ENCODE measurements at places on chromosomes 5 and 9.

DNA sequence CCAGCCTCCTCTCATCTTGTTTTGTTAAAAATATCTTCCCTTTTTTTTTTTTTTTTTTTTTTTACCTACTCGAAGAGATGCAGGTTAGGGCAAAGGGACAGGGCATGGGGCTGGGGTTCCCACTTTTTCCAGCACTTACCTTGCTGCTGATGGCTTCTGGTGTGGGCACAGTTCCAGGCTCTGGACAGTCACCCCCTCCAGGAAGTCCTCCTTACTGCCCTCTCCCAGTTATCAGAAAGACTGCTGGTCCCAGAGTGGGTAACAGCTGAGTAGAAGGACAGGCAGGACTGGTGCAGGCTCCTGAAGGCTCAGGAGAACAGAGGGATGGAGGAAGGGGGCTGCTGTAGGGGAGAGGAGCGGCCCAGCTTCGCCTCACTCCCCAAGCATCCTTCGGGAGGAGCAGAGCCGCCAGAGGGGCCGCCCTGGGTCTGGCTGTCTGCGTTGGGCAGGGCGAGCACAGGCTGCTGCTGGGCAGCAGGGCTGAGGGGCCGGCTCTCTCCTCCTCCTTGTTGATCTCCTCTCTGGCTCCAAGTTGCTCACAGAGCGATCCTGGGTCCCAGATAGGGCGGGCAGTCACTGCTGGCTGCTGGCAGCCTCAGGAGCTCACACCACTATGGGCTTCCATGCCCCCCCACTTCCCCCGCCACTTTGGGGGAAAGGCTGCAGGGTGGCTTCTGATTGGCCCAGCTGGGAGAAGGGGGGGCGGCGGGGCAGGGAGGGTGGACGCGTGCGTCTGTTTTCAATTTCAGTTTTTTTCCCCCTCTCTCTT, at the start of gene PDGFRB:
Gene PDGFRB, minus strand, starts transcription at position 588 of the 769 bp plus-strand sequence. CDS start 18,798 bp downstream, outside the sequence.
- DNase-seq = no peak

DNA sequence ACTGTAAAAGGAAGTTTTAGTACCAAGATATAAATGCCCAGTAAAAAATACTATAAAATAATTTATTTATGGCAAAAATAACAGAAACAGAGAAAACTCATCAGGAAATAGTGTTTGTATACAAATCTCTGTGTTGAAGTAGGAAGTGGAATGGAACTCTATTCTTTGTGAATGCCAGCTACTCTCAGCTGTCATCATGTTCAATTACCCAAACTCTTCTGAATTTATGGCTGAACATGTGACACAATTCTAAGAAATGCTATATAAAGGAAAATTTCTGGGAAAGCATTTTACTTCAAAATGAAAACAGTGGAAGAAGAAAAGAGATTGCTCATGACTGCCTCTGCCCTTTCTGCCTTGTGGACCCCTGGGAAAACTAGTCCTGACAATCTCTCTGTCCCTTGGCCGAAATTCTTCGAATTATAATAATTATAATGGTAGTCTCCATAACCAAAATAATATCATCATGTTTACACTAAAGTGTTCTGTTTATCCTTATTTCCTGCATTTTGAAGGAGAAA, 522.3 kb upstream of the ST8SIA4 start:
- no peak for DNase-seq

DNA sequence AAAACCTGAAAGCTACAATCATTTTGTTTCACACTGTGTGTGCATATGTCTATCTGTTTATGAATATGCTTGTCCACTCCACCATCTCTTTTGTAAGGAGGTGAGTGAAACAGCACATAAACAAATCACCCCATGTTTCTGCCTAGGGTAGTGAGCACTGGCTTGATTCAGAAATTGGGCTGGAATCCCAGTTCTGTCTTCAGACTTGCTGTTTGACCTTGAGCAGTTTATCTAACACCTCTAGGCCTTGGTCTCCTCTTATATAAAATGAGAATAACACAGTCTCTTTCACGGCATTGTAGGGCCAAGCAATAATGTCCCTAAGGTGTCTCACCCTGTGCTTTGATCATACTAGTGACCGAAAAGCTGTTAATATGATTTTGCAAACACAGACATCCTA, 61.2 kb downstream of the ZNF366 start:
- no peak for DNase-seq

DNA sequence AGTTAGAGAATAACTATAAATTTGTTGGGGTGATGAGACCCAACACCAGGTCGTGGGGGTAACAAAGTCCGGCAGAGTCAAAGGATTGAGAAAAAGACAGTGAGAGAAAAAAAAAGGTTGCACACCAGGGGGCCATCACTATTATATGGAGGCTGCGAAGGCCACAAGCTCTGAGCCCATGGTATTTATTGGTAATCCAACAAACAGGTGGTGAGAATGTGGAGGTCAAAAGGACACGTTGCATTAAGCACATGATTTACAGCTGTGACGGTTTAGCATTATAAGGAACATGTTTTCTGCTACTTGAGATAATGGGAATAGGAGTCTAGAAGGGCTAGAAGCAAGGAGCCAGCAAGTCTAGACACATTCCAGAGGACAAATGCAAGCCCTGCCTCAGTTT, 2202.2 kb upstream of the C9orf72 start:
- DNase-seq = no peak

DNA sequence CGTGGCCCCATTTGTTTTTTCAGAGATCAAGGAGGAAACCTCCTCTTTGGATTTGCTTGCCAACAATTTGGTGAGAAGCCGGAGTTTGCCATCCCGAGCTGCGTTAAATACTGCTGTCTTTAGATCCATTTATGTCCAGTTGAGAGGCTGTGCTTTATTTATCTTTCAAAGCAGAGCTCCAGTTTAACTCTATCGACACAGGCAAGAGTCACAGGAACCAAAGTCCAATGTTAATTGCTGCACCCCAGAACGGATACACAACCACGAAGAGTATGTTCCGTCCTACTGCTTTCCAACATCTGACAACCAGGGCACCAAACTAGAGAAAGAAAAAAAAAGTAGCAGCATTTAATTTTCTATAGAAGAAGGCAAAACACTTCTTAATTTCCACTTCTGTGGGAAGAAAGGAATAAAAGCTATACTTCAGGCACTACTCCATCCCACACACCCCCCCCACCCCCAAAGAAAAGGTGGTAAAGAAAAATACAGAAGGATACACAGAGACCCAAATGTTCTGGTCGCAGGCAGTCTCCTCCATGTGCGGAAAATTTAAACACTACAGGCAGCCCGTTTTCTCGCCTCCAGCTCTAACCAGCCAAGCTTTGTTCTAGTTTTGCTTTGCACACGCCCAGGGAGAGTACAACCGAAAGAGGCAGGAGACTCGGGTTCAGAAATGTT, 1.1 kb downstream of the FEM1C start:
- no peak for DNase-seq

DNA sequence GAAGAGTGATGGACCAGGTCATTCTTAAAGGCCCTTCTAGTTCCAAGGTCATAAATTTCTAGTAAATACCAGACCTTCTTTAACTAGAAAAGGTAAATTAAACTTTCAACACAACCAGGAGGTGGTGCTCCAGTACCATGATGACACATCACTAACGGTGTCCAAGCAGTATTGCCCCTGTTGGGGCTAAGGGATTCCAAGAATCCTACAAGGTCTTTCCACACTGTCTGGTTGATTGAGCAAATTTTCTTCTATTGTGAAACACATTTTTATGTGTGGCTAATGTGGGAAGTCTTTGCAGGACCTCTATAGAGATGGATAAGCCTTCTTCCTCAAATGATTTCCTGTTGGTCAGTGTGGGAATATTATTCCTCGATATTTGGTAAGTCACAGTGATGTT, 459.6 kb upstream of the PAPPA start:
- no peak for DNase-seq

GRCh38 chr5:64176301-64176700, 10.7 kb downstream of the RNF180 start:
- DNase-seq = no peak

GRCh38 chr5:96297867-96298266, 135.2 kb downstream of the PCSK1 start:
- no peak for DNase-seq

DNA sequence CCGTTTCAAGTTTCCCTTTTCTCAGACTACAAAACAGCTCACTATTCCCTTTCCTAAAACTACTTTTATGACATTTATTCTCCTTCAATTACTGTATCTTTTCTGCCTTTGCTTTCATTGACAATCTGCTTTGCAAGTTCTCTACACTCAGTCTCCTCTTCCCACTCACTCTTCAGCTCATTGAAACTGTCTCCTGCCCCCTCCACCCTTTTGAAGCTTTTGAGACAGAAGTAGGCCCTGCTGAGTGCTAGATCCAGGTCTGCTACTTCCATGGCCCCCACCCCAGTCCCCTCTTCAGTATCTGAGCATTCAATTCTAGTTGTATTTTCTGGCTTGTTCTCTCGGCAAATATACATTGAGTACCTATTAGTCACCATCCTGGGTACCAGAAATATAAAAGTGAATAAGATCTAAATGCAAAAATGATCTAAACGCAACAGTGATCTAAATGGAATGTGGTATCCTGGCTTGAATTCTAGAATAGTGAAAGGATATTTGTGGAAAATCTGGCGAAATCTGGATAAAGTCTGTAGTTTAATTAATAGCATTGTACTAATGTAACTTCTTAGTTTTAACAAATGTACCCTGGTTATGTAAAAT, 58.4 kb downstream of the OR2K2 start:
- no peak for DNase-seq

DNA sequence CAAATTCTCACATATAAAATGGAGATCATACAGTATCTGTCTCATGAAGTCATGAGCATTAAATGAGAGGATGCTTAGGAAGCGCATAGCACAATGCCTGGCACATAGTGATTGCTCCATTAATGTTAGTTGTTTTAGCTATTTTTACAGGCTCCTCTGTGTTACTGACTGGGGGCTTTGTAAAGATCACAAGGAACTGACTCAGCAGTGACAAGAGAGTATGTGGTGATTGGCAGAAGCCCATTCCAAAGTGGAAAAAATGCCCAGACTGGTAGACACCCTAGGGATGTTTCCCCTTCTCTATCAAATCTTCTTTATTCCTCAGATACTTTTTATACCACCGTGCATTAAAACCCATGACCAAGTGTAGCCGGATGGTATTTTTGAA, 33.5 kb downstream of the ABLIM3 start:
- DNase-seq = no peak

GRCh38 chr5:66174338-66174737, 30.2 kb downstream of the SREK1 start:
- DNase-seq = no peak

- DNase-seq = no peak
Observed at GRCh38 chr5:102959055-102959454, 160.9 kb downstream of the GIN1 start.

DNA sequence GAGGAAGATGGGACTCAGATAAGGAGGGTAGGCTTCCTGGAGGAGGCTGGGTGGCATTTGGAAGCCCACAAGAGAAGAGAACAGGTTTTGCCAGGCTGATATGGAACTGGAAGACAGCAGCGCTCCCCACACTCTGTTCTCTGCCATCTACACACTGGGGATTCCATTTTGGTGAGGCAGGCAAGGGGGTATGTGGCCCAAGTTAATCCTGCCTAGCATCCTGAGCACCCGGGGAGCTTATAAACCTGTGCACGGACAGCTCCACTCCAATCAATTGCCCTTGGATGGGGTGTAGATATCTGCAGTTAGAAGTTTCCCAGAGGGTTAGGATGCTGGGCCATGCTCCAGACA, 158.8 kb downstream of the MACROH2A1 start:
- DNase-seq = no peak

- DNase-seq = no peak
Observed at GRCh38 chr5:13339093-13339492, 605.4 kb downstream of the DNAH5 start.

DNA sequence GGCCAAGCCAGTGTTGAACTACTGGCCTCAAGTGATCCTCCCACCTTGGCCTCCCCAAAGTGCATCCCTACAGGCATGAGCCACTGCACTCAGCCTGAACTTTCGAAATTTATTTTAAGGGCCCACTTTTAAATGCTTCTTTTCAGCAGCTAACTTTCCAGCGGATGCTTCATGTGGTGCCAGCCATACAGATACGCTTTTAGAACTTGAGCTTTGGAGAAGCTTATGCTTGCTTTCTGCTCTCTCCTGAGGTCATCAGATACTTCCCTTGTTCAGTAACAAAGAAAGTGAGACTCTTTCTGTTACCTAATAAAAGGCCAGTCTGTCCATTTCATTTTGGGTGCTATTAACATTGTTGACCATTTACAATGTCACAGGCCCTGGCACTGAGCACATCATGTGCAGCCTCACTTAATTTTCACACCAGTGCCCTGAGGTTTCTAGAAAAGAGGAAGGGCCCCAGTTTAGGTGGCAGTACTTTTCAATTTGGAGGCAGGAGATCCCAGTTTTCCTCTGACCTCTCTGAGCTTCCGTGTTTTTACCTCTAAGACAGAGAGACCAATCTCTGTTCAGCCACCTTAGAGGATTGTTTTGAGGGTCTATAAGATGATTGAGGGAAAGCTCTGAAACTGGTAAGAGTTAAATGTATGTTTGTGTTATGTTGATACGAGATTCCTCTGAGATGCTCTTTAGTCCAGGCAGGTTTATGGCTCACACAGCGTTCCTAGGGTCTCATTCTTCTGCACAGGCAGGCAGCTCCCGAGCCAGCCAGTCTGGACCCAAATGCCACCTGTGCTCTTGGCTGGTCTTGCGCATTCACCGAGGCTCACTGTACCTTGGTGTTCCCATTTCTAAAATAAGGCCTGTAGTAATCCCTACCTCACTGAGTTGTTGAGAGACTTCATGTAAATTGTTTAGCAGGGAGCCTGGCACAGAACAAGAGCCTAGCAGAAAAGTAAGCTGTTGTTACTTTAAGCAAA, 4.4 kb downstream of the ABL1 start:
- DNase-seq = no peak

DNA sequence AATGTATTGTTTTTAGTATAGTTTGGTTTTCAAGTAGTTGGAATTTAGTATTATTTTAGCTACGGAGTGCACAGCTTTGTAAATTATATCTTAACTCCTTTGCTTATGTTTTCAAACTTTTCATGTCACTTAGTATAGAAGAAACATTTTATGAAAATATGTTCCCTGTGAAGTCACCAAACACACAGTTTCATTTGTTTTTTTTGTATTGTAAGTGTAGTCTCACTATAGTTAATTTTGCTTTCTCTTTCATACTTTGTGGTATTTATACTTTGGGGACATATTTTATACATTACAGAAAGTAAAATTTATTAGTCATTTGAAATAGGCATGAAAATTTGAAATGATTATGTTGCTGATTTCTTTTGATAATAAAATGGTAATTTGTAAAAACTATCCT, 5.0 kb downstream of the CHSY3 start:
- DNase-seq = no peak

GRCh38 chr9:90890146-90890810, 88.7 kb downstream of the SYK start:
- no peak for DNase-seq

DNA sequence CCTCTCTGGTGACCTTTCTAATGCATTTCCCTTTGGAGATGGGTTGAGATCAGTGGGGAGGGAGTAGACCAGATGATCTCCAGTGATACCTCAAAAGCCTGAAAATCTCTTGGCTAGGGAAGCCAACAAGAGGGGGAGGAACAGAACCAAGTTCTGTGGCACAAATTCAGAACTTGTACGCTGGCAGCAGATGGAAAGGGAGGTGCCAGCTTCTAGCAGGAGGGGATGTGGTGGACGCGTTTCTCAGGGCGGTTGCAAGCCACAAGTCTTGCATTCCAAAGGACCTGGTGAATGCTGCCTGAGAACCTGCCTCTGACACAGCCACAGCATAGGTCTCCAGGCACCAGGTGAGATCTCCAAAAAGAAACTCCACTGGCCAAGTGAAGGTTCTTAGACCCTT, 13.4 kb downstream of the SLIT3 start:
- no peak for DNase-seq
